NCI-H2081 (cell line): ENCODE measurements at places on chromosomes 11 and 22.

DNA sequence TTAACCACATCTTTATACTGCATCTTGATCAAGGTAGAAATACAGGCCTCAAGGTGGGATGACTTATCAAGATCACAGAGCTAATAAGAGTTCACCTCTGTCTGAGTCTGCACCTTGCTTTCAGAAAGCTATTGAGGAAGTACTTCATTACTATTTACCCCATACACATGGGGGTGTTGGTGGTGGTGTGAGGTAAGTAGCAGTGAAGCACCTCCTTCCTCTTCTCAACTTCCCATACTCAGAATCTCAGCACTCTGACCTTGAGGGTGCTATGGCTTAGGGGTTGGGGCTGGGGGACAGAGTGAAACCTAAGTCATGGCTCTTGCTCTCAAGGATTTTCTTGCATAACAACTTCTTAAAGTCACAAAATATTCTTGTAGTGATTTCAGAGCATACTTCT is 56.9 kb downstream of the ME3 start:
- DNase-seq, result no peak

- DNase-seq, result peak; percentile 1
These were observed 869 bp upstream of the EIF4ENIF1 start for GRCh38 chr22:31490496-31490925.

DNA sequence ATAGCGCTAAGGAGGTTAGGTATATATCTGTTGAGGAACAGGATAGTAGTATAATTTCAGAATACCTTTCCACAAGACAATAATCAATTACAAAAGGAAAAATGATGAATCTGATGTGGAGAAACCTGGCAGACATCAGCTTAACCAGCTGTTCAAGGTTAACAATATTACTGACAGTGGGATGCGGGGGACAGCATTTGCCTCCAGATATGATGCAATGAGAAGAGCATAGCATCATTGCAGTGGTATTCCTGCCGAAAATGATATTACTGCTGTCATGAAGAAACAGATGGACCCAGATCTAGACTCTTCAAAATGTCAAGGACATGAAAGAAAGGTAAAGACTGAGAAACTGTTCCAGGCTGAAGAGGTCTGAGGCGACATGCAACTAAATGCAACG is 49.7 kb downstream of the RBFOX2 start:
- DNase-seq, result no peak

DNA sequence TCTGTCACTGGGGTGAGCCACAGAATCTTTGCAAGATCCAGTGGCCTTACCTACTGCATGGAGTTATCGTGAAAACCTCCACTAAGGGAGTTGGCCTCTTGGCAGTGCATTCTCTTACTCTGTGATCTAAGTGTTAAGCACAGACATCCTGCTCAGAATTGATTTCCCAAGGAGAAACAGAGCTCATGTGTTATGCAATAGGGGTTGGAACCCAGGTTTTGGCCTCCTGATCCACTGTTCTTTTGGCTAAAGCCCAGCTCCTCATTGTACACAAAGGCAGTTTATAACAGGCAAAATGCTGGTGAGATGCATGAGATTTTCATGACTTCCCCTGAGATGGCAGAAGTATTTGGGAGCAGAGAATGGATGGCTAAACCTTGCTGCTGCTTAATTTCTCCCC is 11.8 kb downstream of the DTX4 start:
- no peak for DNase-seq

DNA sequence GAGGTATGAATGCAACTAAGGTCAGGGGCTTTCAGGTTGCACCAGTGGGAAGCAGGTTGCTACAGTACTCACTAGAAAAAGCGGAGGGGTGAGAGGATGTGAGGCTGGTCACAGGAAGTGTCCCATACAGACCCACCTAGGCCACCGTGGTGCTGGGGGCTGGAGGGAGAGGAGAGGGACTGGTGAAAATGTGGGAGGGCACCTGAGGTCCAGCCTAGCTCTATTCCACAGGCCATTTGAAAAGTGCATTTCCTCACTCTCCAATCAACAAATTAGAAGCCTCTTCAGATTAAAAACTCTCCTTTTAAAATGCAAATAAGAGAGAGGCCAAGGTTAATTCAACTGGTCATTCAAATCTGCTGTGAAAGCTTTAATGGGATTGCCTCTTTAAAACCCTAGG is 38.6 kb upstream of the NCAM1 start:
- DNase-seq, result no peak

- no peak for DNase-seq
These were observed 30.7 kb downstream of the SCUBE2 start for GRCh38 chr11:9060700-9061111.

DNA sequence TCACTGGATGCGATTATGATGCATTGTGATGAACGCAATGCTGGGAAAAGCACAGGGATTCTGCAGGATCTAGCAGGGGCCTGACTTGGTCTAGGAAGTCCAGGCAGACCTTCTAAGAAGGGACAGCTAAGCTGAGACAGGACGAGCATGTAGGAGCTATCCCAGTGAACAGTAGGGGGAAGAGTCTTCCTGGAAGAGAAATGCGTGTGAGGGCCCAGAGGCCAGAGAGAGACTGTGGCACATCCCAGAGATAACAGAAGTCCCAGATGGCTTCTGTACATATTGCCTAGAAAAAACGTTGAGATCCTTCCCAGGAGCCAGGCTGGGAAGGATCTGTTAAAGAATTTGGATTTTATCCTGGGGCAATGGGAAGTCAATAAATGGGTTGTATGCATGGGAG is 24.6 kb downstream of the RCN1 start:
- DNase-seq, result no peak

GRCh38 chr11:69116671-69117070 is 39.1 kb upstream of the SMIM38 start:
- no peak for DNase-seq

DNA sequence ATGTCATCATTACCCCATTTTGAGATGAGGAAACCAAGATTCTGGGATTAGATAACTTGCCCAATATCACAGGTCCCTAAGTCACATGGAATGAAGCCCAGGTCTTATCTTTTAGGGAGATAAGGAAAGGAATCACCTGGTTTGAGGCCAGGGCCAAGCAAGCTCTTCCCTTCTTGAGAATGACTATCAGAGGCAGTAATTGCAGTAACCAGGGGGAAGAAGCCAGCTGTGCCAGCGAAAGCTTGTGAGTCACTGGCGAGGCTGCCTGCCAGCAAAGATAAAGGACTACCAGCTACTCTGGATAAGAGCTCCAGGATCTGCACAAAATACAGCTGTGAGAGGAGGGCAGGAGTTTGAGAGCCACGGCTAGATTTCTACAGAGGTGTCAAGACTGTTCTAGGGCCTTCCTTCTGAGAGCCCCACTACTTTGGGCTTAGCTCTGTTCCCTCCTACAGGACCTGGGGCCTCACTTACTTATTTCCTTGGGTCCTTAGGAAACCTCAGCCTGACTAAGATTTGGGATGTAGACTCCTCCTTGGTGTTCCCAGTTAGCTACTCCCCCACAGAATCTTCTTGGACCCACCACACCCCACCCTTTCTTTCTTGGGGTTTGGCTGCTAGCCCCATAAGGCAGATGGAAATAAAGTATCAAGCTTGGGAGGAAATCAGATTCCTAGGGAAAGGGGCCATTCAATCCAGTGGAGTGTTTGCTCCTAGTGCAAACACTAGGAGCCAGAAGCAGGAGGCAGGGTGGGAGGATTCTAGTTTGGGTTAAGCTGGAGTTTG is 9.7 kb upstream of the CCKBR start:
- DNase-seq, result no peak

DNA sequence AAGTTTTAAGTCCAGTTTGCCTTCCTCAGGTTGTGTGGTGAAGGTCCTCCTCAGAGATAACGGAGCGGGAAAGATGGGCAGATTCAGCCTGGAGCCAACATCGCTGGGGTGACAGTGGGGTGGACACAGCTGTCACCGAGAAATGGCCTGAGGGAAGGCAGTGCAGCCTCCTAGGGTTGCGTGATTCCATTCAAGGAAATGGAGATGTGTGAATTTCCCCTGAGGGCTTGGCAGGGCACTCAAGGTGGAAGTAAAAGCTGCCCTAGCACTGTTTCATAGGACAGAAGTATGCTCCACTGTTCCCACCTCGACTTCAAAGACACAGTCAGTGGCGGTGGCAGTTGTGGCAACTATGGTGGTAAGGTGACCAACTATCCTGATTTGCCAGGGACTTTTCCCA is 15.4 kb upstream of the CAT start:
- no peak for DNase-seq

GRCh38 chr11:115720602-115721245 is 216.5 kb upstream of the CADM1 start:
- DNase-seq, result no peak

DNA sequence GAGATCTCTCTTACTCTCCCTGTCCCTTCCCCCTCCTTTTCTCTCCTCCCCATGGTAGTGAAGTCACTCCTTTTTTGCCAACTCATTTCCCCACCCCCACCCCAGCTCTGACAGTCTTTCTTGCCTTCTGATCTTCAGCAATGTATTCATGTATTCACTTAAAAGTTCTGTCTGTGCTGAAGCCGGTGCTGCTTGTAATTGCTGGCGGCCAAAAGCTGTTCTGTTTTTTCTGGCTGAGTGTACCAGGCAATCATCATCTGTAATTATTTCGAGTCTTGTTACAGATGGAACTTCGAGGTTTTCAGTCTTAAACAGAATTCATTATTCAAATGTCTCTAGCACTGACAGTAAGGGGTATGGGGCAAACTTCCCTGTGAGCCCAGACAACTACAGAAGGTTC is 99.5 kb downstream of the SPATA19 start:
- no peak for DNase-seq

- DNase-seq, result no peak
These were observed 63.6 kb upstream of the PPARA start for GRCh38 chr22:46086577-46087335.
